Stimulated activated CD4-positive, alpha-beta T cell treated with anti-CD3 and anti-CD28 coated beads, TNF-alpha, amount 100 ng/mL, for 48 hours (primary cell): ENCODE measurements at places on chromosomes 12 and 14.

DNA sequence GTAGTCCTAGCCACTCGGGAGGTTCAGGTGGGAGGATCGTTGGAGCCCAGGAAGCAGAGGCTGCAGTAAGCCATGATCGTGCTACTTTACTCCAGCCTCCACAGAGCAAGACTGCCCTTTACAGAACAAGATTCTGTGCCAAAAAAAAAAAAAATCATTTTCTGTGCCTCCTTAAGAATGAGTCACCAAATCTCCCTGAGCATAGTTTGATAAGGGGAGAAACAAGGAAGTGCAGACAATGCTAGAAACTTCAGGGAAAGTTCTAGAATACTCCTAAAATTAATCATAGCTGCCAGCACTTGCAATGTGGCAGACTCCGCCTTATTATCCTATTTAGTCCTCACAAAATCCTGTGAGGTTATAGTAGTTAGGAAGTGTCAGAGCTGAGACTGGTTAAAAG, 74.5 kb downstream of the KCNK10 start:
- no peak for DNase-seq

DNA sequence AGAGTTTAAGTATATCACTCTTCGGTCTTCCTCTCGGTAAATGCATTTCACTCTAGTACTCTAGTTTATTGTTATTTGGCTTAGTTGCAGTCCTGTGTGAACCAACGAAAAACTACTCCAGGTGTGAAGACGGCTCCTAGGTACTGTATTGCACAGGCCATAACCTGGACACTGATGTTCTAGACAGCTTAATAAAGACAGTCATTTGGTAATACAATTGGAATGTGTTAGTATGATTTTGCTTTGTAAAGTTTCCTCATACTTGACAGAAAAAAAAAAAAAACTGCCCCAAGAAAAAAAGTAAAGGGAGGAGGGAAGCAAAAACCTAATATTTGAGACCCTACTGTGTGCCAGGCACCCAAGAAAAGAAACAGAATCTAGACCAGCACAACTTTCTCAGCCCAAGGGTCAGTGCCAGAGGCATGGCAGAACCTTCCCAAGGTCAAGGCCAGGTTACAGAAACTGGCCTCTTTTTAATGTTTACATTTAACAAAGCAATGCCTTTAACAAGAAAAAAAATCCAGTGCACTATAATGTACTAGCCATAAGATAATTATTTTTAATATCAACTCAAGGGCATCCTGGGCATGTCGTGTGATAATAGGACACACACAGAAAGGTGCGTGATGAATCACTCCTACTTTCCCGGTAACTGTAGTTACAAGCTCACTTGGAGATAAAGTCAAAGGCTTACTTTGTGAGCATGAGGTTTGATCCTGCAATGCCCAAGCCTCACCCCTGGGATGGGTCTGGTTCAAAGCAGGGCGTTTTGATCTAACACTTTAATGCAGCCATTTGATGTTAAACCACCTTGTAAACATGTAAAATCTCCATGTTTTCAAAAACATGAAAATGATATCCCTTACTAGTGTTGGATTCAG, 110.6 kb downstream of the BMP4 start:
- DNase-seq: no peak

GRCh38 chr12:74820324-74820723, 282.7 kb downstream of the ATXN7L3B start:
- no peak for DNase-seq

- DNase-seq: no peak
Observed at GRCh38 chr14:71430678-71431376, 501.4 kb upstream of the RGS6 start.

GRCh38 chr12:98699586-98699985, 54.5 kb downstream of the APAF1 start:
- DNase-seq: no peak

DNA sequence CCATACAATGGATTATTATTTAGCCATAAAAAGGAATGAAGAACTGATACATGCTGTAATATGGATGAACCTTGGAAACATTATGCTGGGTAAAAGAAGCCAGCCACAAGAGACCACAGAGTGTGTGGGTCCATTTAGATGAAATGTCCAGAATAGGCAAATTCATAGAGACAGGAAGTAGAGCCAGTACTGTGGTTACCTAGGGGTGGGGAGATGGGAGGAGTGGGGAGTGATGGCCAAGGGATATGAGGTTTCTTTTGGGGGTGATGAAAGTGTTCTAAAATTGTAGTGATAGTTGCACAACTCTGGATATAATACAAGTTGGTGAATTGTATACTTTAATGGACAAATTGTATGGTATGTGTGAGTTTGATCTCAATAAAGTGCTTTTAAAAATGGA, 18.6 kb downstream of the JDP2 start:
- no peak for DNase-seq

DNA sequence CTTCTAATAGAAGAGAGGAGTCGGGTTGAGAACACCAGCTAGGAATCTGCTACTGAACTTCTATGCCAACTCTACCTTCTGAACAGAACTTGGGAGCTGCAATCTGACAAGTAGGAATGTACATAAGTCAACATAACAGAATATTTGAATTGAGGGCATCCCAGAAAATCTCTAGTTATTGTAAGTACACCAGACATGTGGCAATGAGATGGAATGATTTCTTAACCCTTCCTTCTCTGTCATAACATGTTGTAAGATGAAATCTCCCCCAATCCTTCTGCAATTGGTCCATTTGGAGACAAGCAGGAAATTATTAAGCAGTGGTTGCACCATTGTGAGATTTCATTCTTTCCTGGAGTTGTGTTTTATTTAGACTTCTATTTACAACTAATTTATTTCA, 68.7 kb upstream of the TMPO start:
- DNase-seq: no peak

GRCh38 chr12:106170285-106170684, 31.5 kb upstream of the NUAK1 start:
- DNase-seq: no peak

DNA sequence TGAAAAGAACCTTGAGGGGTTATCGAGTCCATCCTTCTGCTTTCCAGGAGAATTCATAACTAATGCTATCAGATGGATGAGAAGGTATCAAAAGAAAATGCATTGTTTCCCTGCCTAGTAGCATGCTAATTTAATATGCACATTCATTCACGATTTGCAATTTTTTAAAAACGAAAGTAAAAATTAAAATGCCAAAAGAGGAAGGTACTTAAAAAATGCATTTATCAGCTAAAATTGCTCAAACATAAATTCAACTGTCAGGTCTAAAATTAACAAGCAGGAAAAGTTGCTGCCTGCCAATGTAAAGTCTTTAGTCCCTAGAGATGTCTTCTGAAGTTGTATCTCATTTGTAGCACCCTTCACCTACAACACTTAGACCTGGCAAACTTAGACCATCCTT, 7.9 kb downstream of the ATF7 start:
- no peak for DNase-seq

DNA sequence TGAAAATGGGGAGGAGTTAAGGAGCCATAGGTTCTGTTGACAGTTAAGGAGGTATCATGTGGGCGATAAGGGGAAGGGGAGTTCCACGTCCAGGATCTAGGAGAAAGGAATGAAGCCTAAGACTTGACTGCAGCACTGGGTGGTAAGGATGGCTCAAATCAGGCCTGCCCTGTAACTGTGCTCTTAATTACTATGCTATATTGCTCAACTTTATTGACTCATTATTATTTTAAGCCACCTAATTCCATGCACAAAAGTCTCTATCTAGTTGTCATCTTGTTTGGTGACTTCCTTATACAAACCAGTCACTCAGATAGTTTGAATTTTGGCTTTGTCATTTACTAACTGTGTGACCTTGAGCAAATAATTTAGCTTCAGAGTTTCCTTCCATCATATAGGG, 242.1 kb upstream of the ARHGAP5 start:
- no peak for DNase-seq

- no peak for DNase-seq
Observed at GRCh38 chr14:65304963-65305362, 107.6 kb upstream of the FUT8 start.

DNA sequence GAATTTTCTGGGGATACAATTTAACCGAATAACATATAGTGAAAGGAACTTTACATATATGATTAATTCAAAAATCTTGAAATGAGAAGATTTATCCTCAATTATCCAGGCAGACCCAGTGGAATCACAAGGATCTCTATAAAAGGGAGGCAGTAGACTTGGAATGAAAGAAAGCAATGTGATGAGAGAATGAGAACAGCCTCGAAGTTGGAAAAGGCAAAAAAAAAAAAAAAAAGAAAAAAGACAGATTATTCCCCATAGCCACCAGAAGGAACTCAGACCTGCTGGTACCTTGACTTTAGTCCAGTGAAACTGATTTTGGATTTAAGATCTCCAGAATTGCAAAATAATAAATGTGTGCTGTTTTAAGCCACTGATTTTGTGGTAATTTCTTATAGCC, 416.3 kb upstream of the OR4E1 start:
- no peak for DNase-seq

DNA sequence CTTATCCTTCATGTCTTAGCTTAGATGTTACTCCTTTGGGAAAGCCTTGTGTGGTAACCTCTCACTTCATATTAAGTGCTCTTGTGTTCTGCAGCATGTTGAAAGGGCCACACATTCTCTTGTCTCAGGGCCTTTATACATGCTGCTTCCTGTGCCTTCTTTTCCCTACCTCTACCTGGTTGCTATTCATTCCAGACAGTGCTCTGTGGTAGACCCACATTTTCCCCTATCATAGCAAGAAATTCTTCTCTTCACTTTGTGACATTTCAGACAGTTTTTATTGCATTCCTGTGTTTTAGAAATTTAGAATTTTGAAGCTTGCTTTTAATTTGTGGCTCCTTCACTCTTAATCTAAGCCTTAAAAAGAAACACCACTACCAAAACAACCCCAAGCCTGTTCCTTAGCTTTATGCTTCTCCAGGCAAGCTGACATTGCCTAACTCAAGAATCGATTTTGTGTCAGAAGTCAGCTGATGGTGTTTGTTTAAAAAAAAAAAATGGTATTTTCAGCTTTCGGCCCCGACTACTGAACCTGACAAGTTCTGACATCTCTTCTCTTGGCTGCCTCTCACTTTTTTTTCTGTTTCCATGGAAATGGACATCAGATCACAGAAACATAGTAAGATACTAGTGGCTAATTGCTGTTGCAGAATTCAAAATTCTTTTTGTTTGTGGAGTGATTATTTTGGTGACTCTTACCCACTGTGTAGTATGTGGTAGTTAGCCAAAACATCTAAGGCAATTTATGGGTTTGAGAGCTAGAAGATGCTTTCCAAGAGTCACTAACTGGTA, 156.3 kb downstream of the NUBPL start:
- DNase-seq: no peak

- DNase-seq: no peak
Observed at GRCh38 chr12:14850929-14851663, 7.8 kb upstream of the ART4 start.

DNA sequence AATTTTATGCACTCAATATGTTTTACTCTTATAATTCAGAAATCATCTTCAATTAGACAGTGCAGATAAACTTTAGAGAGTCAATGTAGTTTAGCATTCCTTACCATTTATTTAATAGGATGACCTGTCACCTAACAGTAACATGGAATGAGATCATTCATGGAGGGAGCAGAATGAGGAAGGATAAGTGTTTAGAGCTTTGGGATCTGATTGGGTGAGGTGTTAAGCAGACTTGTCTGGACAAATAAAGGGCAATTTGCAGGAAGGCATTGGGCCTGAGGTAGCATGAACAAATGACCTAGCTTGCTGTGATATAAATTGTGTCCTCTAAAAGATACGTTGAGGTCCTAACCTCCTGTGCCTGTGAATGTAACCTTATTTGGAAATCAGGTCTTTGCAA, 187.4 kb downstream of the C12orf42 start:
- DNase-seq: no peak

GRCh38 chr12:53051058-53051880, 1.4 kb downstream of the TNS2 start:
- DNase-seq: no peak

DNA sequence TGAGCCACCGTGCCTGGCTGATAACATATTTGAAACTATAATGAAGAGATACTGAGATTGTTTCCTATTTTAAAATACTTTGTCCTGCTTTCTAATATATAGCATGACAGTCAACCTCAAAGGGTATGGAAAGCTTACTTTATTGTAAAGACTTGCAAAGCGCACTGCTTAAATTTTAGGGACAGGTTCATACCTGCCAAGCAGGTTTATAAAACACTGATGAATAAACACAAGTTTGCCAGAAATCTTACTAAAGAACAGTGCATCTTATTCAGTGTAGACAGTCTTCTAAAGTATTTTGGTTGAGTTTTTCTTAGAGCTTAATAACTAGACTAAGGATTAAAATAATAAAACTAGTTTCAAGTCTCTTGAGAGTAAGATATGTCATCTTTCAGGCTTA, 4.8 kb downstream of the C12orf71 start:
- DNase-seq: no peak

- no peak for DNase-seq
Observed at GRCh38 chr12:67522222-67522621, 126.3 kb upstream of the DYRK2 start.

GRCh38 chr12:120394483-120395367, 25.8 kb upstream of the MSI1 start:
- DNase-seq: no peak

DNA sequence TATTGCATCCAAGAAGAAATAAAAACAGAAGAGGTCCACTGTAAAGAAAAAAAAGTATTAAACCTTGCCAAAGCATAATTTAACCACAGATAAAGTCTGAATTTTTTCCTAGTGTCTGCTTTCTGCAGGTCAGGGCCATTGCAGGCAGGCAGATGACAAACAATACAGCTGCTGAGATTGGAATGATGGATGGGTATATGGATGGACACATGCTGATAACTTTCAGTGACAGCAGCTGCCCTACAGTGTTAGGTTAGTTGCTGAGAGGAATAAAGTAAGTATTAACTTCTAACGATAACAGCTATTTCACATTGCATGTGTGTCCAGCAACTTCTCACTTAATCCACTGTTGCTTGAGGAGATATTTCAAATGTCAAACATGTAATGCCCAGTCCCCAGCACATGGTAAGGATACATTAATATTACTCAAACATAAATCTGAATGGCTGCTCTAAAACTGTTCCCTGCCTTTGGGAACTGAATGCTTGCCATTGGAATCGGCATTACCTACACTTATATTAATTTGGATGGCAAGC, 515.3 kb downstream of the RMST start:
- no peak for DNase-seq

- DNase-seq: no peak
Observed at GRCh38 chr14:55938249-55938791, 179.9 kb upstream of the PELI2 start.

DNA sequence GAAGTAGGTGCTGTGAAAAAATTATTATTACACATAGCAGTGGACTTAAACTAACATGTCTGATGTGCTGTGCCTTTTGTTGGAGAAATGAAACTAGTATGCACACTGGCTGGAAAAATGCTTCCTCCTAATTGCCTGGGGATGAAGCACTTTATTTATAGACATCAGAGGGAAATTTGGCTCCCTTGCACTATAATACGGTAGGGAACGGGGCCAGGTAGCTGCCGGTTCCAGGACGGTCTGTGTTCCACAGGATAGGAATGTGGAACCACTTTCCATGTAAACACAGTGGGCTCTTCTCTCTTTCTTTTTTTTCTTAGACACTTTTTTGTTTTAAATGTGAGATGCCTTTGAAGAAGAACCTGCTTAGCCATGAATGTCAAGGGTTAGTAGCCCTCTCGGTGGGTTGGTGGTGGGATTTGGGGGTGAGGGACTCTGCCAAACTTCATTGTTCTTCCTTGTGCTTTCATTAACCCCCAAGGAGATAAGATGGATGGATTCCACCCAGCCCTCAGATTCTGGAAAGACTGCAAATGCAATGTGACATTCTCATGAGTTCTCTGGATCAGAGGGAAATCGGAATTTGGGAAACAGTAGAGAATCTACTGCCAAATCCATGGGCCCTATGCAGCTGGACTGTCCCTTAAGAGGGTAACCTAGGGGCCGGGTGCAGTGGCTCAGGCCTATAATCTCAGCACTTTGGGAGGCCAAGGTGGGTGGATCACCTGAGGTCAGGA, 58.0 kb upstream of the GSC start:
- DNase-seq: no peak
